ENCODE measurements at places on chromosomes 1 and 21.

GRCh38 chr21:39976800-39977199, 109.6 kb downstream of the PCP4 start:
- no peak for DNase-seq

- no peak for DNase-seq
Observed at GRCh38 chr1:234072793-234073192, 168.3 kb downstream of the SLC35F3 start.

- no peak for DNase-seq
Observed at GRCh38 chr1:203289982-203290260, 15.4 kb upstream of the BTG2 start.

- no peak for DNase-seq
Observed at GRCh38 chr21:22758478-22758877, 1760.3 kb downstream of the NCAM2 start.

DNA sequence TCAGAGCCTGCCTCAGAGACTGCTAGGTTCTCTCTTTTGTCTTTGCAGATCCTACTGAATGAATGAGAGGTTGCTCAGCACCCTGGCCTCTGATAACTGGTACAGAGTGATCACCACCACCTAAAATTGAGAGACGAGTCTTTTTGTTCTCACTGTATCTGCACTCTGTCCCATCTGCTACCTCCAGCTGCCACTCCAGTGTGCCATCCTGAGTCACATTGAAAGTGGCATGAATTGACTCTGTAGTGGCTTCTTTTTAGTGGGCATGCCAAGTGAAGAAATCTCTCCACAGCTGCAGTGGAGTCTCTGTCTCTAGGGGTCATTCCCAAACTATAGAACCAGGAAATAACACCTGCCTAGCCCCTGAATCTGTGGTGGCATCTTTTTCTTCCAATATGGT, 14.7 kb downstream of the CAMK1G start:
- DNase-seq = no peak

- peak; percentile 25 for DNase-seq
Observed at GRCh38 chr21:38236232-38236631, 20.6 kb upstream of the KCNJ15 start.

GRCh38 chr1:234927312-234927970, 201.2 kb downstream of the TOMM20 start:
- DNase-seq = no peak

DNA sequence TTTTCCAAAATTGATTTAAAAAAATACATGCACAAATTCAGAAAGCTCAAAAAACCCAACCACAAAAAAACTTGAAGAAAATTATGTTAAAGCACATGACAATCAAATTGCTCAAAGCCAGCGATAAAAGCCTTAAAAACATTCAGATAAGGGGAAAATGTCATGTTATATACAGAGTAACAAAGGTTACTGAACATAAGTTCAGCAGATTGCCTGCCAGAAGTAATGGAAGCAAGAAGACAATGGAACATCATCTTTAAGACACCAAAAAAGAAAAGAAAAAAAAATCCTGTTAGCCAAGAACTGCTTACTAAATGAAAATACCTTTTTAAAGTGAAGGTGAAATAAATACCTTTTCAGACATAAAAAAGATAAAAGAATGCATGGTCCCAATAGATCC, 147.2 kb upstream of the SGIP1 start:
- no peak for DNase-seq

- DNase-seq = no peak
Observed at GRCh38 chr1:180033390-180033789, 78.8 kb downstream of the CEP350 start.

DNA sequence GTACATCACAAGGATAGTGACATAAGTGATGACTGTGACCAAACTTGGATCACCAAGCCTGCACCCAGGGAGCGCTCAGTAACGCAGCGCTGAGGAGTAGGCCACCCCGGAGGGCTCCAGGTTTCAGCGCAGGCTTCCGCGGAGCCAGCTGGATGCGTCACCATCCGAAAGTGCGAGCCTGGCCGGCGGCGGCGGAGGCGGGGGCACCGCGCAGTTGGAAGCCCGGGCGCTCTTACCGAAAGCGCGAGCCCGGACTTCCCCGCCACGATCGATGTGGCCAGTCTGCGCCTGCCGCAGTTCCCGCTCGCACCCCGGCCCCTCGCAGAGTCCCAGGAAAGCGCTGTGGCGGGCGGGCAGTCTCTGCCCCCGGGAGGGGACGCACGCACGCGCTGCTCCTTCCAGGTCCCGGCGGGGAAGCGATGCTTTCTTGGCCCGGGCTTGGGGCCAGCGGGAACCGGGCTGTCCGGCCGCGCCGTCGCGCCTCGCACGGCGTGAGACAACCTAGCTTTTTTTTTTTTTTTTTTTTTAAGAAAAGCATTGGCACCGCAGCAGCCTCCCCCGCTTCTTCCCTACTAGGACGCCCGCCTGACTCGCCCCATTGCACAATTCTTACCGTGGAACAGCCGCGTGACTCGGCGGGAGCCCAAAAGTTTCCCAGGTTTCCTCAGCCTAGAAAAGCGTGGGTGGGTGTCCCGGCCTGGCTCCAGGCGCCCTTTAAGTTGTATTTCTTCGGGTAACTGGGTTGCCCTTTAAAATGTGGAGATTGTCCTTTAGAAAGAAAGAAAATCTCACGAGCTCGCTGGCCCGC, 36.4 kb upstream of the JAK1 start:
- DNase-seq = peak; percentile 77

- no peak for DNase-seq
Observed at GRCh38 chr1:205930799-205931281, 12.4 kb downstream of the SLC26A9 start.

- peak; percentile 17 for DNase-seq
Observed at GRCh38 chr21:29318354-29318753, 19.6 kb downstream of the BACH1 start.

- DNase-seq = no peak
Observed at GRCh38 chr1:230396966-230397365, 29.2 kb downstream of the PGBD5 start.

GRCh38 chr1:235953801-235954200, 87.1 kb upstream of the LYST start:
- DNase-seq = peak; percentile 57

DNA sequence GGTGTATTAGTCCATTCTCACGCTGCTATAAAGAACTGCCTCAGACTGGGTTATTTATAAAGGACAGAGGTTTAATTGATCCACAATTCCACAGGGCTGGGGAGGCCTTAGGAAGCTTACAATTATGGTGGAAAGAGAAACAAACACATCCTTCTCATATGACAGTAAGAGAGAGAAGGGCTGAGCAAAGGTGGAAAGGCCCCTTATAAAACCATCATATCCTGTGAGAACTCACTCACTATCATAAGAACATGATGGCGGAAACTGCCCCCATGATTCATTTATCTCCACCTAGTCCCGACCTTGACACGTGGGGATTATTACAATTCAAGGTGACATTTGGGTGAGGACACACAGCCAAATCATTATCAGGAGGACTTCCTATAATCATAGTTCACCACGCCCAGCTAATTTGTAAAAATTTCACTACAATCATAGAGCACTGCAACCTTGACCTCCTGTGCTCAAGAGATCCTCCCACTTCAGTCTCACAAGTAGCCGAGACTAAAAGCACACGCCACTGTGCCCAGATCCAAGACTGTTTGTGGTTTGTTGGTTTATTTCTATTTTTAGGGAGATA, 164.9 kb downstream of the RERE start:
- no peak for DNase-seq

GRCh38 chr21:42942244-42942643, 16.8 kb upstream of the ERVH48-1 start:
- no peak for DNase-seq

DNA sequence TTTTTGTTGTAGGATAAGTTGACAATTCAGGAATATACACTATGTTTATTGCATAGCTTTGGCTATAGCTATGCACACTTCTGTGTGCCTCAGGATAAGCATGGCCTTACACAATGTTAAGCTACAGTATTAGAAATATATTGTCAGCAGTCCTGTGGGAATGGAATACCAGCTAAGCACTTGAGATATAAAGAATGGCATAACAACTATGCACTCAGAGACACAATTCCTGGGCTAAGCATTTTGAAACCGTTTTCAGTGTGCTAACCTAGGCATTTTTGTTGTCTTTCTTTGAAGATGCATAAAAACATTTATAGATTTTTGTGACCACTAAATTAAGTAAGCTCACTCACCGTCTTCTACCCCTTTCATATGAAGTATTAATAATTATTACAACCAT, 46.8 kb downstream of the TMPRSS15 start:
- DNase-seq = no peak

Measured in ACHN (cell line).